IMR-90 (cell line): ENCODE measurements at places on chromosomes 6 and 20. TPM values are rescaled to one million over a fixed set of nuclear protein-coding genes. Genes with fewer than 3 reads are reported as not detected.

Gene CITED2
- 163 and 266 TPM in 2 replicates for total RNA-seq

Gene SLC22A2
- not detected in 2 replicates for total RNA-seq

Gene GJA10
- not detected in 2 replicates for total RNA-seq

Gene FERMT1
- 1.7 and 2.3 TPM in 2 replicates for total RNA-seq

Gene PKIB
- 12.2 and 13.1 TPM in 2 replicates for total RNA-seq

Gene ADGRB3
- total RNA-seq: not detected in 2 replicates

- no peak for DNase-seq
Observed at GRCh38 chr6:20160541-20161283, 51.6 kb downstream of the MBOAT1 start.

- no peak for DNase-seq
Observed at GRCh38 chr20:57667388-57667787, 42.4 kb downstream of the PMEPA1 start.

DNA sequence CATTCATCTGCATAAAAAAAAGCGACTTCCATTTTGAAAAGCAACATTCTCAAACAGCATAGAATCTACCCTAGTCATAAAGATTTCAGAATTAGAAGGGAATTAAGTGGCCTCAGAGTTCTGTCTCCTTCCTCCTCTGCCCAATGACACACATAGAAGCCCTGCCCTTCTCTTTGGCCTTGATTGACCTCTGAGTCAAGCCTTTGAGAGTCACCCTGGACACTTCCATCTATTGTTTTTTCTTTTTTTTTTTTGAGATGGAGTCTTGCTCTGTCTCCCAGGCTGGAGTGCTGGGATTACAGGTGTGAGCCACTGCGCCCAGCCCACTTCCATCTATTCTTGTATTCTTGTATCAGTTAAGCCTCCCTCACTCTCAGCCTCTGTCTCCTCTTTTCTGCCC, 44.8 kb upstream of the CTNNBL1 start:
- DNase-seq: no peak

DNA sequence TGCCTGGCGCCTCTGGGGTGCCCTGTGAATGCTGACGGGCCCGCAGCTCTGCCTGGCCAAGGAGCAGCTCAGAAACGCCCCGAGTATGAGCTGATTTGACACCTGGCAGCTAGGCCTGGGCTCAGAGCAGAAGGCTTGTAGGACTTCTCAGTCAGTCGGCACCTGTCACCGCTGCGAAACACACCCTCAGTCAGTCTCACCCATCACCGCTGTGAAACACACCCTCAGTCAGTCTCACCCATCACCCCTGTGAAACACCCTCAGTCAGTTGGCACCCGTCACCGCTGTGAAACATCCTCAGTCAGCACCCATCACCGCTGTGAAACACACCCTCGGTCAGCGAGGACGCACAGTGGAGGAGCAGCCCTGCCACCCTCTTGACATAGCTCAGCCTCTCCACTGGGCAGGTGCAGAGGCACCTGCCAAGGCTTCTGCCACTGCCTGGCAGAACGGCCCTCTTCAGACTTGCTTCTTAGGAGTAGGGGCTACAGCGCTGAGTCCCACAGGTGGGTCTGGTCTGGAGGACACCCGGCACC, 109.0 kb downstream of the PSMB1 start:
- no peak for DNase-seq

DNA sequence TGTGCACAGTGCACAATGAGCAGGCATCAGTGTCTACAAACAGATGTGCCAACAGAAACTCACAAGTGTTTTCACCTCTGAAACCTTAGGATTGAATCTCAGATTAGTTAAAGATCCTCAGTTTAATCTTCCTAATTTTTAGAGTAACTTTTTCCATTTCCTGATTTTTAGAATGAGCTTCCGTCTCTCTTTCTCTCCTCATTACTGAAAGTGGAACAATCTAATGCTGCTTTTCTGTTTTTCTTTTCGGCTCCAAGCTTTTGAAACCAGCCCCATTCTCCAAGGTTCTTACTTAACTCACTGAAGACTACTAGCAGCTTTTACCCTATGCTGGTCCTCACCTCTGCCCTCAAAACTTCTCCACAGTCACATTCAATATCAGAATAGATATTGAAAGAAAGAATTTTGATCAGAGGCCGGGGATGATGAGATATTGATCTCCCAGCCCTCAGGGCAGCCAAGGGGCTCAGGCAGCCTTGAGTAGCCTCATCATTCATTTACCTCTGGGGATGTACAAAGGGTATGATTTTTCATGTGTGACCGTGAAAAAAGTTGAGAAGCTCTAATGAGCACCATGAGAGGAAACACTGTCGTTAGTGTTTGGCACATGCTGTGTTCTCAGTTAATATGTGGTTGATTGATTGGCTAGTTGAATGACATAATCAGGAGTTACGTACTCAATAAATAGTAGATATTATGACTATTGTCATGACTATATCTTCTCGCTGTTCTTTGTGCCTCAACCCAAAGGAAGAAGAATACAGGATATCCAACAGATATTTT, 11.9 kb upstream of the STK38 start:
- DNase-seq: no peak

DNA sequence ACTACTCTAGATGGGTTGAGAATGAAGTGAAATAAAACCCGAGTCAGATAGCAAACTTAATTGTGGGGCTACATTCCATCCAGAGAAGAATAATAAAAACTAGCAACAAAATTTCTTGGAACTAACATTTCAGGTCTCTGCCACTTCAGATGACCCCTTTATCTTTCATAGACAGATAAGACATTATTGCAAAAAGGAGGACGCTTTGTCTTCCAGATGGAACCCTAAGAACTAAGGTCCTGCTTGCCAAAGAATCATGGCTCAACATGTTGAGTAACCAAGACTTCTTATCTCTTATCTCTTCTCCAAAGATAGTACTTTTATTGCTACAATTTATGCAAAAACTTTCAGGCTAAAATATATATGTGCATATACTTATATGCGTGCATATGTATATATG, 221.1 kb upstream of the PREP start:
- DNase-seq: no peak

- DNase-seq: no peak
Observed at GRCh38 chr6:32184084-32184640, at the start of gene AGER. AGER (minus strand) TSS chr6:32184253; CDS start chr6:32184222, 31 bp downstream.

GRCh38 chr6:27668442-27669294, 195.8 kb upstream of the ZNF184 start:
- DNase-seq: peak; percentile 77

DNA sequence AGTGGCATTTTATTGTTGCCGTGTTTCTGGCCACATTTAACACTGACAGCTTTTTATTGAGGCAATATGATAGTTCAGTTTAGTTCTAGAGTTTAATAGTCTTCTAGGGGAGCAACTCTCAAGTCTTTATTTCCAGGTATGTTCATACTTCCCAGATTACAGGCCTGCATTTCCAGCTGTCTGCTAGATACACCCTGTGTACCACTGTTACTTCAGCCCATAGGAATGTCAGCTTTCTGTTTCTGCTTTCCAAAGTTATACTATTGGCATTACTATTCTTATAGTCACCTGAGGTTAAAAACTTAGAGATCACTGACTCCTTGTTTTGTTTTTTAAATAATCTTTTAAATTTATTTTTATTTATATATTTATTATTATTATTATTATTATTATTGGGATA, 7.6 kb downstream of the ZNF451 start:
- peak; percentile 59 for DNase-seq

- peak; percentile 51 for DNase-seq
Observed at GRCh38 chr20:35271904-35272303, 6.0 kb downstream of the MMP24OS start.

DNA sequence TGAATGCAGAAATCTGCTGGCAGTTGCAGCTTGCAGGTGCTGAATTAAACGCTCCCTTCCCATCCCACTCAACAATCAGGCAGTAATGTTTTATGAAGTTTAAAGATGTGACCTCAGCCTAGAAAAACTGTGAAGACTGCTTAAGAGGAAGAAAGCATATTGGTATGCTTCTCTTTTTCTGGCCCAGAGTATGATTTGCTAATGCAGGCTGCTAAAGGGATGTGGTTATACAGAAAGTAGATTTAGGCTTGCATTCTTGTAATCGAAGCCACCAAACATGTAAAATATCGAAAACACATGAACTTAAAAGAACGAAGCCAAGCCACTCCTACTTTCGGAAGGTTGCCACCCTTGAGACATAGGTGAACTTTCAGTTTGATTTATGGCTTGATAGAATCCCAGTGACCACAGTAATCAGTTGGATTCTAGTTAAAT, 40.7 kb downstream of the MAP3K5 start:
- peak; percentile 16 for DNase-seq

DNA sequence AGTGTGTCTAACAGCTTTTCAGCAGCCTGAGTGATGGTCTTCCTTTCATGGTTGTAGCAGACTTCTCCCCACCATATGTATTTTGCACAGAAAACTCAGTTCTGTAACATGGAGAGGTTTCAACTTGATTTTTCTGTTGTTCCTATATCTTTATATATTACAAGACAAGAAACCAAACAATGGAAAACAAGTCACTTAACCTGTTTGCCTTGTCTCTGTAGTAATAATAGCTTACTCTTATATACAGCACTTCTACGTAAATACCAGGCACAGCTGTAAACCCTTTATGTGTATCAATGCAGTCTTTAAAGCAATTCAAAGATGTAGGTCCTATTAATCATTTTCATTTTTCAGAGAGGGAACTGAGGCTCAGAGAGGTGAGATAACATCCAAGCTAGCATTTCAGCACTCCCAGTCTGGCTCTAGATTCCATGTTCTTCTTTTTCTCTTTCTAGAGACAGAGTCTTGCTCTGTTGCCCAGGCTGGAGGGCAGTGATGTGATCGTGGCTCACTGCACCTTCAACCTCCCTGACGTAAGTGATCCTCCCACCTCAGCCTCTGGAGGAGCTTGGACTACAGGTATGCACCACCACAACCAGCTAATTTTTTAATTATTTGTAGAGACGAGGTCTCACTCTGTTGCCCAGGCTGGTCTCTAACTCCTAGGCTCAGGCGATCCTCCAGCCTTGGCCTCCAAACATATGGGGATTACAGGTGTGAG, 90.4 kb downstream of the DTNBP1 start:
- no peak for DNase-seq

- no peak for DNase-seq
Observed at GRCh38 chr6:8337147-8337546, 98.2 kb downstream of the SLC35B3 start.

GRCh38 chr6:162964488-162965140, 236.8 kb downstream of the PACRG start:
- peak; percentile 99 for DNase-seq

- DNase-seq: peak; percentile 73
Observed at GRCh38 chr6:56843476-56844349, 111.2 kb upstream of the BEND6 start.

DNA sequence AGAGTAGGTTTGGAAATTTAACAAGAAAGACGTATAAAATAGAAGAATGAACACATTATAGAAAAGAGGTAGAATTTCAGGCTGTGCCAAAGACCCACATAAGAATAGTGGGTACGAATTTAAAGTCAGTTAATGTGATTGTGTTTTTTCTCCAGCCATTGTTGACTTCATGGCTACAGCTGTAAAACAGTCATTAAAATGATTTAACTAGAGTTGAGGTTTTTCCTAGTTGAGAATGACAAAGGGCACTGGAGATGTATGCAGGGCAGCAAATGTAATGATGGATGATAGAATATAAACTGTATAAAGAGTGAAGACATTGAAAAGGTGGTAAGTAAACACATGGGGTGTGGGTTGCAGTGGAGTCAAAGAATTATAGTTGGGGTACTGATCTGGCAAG, 72.7 kb downstream of the LIN28B start:
- DNase-seq: no peak

DNA sequence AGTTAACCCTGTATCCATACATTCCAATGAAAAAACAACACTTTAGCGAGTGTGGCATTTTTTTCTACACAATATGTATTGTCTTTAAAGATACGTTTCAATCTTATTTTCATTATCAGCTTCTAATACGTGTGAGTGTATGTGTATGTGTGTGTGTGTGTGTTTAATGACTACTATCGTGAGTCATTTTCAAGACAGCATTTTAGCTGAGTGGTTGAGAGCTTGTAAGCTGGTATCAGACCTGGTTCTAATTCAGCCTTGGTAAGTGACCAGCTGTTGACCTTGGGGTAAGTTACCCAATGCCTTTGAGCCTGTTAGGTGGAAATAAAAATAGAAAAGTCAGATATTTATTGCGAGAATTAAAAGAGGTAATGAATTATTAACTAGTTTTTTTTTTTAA, 320.0 kb upstream of the NT5E start:
- DNase-seq: peak; percentile 3

- DNase-seq: peak; percentile 69
Observed at GRCh38 chr6:38459291-38459690, 180.4 kb downstream of the BTBD9 start.
